LHCN-M2 (cell line): ENCODE measurements at places on chromosomes 11 and 22. TPM values are rescaled to one million over a fixed set of nuclear protein-coding genes. Genes with fewer than 3 reads are reported as not detected.

DNA sequence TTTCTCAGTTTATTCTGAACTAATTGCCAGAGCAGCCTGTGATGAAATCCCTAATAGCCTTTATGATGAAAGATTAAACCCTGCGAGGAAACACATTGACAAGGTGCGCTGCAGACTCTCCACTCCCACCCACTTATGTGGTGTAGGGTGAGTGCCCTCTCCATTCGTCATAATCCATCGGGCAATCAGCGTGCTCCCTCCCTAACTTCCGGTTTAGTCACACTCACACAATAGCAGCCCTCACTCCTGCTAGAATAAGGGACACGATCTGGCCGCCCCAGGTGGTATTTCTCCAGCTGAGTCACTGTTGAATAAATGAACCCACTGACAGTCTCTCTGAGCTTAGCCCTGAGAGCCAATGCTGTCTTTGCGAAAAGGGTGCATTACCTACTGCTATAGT lies 188.3 kb downstream of the OPCML start:
- DNase-seq = no peak

The RPS6KA4 gene
- total RNA-seq = 56.2 and 64.1 TPM in 2 replicates

DNA sequence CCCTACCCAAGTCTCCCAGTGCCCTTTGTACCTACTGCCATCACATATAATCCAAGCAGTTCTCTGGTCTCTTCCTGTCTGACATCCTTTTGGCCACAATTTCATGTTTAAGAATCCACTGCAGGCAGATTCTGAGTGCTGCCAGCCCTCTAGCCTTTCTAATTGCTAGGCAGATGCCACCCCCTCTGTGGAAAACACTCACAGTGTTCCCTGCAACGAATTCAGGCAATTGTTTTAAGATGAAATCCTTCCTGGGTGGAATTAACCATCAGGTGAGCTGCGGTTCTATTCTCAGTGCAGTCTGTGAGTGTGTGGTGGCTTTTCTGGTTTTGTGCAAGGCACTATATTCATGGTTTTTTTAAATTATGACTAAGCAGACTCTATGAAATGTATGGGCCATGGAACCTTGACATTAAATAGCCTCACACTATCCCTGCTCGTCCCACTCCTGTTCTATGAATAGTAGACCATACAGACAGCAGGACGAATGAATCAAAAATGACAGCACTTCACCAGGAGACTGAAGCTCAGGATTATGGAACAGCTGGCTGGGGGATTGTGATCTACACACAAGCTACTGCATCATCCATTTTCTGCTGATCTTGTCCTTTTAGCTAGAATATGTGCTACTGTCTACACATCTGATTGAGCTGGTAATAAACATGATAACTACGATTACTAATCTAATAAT lies 29.8 kb upstream of the BMAL1 start:
- DNase-seq = no peak

- DNase-seq = no peak
Observed at GRCh38 chr22:37449331-37450001, 22.2 kb upstream of the ELFN2 start.

DNA sequence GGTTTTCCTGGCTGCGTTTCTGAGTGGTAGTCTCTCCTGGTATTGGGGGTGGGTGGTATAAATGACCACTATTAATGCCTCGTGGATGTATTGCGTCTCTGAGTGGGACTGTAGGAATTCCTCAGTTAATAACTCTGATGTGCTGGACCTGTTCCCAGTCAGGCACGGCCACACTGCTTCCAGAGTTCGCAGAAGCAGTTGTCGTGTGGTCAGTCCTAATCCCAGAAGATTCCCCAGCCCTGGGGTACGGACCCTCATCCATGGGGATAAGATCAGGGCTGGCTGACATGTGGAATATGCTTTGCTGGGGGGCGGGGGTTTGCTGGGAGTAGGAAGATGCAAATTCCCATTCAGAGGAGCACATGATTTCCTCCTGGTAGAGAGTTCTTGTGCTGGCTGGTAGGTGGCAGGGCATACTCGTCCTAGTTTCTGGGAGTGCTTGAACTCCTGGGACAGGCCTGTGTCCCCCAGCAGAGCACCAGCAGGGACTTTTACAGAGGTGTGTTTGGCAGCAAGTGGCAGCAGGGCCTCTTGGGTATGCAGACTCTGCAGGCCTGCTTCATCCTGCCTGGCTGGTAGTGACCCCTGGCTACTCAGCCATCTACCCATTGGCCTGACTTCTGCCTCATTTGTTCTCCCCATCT lies 157.4 kb downstream of the NAV2 start:
- DNase-seq = peak; percentile 17

GRCh38 chr11:44600839-44601383 lies 35.4 kb downstream of the CD82 start:
- peak; percentile 96 for DNase-seq

- DNase-seq = no peak
Observed at GRCh38 chr22:43308060-43308830, 34.9 kb downstream of the SCUBE1 start.

DNA sequence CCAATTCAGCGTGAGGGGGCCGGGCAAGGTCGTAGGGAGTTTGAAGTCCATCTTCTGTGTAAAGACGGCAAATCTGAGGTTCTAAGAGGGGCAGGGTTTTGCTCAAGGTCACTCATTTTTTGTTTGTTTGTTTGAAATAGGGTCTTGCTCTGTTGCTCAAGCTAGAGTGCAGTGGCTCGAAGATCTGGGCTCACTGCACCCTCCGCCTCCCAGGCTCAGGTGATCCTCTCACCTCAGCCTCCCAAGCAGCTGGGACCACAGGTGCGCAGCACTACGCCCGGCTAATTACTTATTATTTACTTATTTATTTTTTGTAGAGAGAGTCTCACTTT lies 355 bp upstream of the AP1B1 start:
- DNase-seq = no peak

DNA sequence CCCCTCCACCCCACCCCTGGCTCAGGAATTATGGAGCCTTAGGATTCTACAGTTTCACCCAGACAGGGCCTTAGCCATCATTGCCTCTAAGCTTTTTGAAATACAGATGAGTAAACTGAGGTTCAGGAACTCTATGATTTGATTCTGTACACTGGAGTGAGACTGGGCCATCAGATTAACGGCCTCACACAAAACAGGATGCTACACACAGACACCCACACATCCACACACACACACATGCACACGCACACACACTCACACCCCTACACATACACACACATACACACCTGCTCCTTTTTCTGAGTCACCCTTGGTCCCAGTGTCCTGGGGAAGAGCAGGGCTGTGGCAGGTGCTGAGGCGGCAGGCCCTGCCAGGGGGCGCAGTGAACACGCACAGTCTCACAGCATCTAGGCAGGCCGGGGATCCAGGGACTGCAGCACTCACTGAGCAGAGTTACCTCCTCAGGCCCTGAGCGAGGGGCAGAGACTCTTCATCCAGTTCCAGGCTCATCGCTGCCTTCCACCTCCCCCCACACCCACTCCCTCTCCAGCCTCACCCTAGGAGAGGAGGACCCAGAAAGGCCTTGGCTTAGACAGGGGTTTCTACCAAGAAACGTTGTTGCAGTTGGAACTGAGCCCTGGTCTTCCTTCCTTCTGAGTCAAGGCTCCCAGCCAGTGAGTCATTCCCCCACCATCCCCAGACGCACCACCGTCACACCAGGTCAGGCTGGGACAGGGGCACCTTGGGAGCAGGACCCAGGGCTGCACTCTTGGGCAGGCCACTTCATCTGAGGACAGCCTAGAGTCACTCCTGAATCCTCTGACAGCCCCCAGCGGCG lies 89.8 kb upstream of the PARVA start:
- DNase-seq = peak; percentile 96

- no peak for DNase-seq
Observed at GRCh38 chr11:40170078-40170477, 1289.4 kb downstream of the LRRC4C start.

DNA sequence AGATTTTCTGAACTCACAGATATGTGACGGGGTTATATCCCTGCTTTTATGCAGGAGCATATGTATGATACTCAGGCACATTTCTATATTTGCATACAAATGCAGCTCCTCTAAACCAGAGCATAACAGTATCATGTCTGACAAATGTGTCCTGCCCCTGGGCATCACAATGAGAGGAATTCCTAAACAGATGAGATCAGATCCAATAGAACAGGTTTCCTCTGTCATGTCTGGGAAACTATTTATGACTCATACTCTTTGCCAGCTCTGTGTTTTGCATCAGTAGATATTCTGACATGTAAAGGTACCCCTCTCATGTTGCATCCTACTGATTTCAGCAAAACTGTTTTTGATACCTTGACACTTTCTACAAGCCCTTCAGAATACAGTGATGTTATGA lies 29.4 kb downstream of the SYT9 start:
- no peak for DNase-seq

The TXN2 gene
- 34.4 and 38.9 TPM in 2 replicates for total RNA-seq

The RIMBP3B gene
- 0.64 and 0.98 TPM in 2 replicates for total RNA-seq

DNA sequence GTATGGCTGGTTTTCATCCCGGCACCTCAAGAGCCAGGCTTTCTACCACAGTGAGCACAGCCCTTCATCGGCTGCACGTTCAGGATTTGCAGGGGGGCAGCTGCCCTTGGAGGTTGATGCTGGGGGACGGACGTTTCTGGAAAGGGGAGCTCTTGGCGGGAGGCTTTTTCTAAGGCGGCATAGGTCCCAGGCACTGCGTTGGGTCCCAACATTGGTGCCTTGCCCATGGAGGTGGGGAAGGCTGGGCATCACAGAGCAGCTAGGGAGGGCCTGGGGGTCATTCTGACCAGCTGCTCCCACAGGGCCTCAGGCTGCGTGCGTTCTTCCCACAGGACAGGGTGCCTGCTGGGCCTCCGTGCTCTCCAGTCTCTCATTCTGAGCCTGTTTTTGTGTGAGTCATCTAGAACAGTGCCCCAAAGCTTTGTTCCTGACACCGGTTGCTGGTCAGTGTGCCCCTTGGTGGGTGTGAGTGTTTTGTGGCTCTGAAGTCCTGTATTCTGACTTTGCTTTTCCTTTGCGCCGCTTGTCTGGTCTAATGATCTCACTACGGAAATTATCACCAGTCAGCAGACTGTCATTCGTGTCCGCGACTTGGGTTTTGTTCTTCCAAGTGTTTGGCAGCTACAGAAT lies 275.9 kb downstream of the TBC1D22A start:
- DNase-seq = no peak

The PLEKHA7 gene
- 0.13 and 0.29 TPM in 2 replicates for total RNA-seq

The C11orf16 gene
- total RNA-seq = not detected in 2 replicates

DNA sequence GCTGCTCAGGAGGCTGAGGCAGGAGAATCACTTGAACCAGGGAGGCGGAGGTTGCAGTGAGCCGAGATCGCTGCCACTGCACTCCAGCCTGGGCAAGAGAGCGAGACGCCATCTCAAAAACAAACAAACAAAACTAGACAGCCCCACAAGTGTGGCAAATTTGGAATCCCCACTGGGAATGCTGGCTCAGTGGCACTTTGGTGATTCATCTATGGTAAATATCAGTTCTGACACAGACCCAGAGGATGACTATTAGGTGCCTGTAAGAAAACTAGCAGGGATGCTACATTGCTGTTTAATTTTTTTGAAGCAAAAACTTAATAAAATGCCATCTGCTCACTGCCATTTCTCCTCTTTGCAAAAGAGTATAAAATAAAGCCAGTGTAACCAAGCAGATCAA lies 107.9 kb downstream of the NAT10 start:
- DNase-seq = no peak

DNA sequence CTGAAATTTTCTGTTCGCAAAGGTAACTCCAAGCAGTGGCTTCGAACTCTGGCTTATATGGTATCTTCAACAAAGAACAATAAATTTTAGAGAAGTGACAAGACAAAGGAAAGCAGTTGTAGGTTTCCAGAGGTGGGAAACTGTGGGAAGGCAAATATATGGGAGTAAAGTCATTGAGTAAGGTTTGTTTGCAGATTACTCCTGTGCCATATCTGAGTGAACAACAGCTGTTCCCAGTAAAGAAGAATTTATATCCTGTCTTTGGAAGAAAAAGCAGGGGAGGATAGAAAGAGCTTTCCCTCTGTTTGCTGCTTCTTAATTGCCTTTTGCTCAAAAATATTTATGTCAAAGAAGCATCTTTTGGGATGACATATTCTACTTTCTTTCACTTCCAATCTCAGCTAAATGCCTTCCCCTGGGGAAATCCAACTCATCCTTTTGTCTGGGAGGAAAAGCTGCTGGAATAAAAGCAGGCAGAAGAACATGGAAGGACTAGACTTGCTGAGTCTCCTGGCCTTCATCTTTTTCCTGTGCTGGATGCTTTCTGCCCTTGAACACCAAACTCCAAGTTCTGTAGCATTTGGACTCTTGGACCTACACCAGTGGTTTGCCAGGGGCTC lies 10.4 kb upstream of the RCN1 start:
- DNase-seq = peak; percentile 52

GRCh38 chr11:44877571-44878497 lies 72.8 kb downstream of the TP53I11 start:
- DNase-seq = no peak

The ARHGAP8 gene
- total RNA-seq = not detected in 2 replicates

DNA sequence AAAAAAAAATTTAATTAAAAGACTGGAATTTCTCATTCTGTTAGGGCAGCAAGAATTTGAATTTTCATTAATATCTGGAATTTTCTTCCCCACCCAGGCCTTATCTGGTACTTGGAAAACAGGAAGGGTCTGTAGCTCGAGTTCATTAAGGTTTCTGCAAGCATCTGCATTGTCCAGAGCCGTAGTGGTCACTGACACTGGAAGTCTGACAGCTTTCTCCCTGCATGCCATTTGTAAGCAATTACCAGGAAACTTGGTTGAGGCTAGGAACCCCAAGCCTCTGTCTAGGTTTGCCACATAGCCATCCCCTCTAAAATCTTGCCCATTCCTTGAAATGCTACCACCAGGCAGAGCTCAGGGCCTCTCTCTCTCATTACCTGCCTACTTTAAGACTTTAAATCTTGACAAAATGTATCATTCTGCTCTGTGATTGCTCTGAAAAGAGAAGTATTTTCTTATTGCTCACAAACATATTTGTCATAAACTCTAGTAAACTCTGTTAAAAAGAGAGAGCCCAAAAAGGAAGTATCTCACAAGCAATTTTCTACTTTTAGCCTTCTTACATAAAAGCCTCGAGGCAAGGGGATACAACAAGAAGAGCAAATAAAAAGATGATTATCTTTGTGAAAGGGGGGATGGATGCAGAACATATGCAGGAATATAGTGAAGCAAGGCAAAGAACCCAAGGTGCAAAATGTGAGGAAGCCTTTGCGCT lies 5.5 kb upstream of the PGM2L1 start:
- no peak for DNase-seq

GRCh38 chr11:10415817-10416392 lies 39.2 kb upstream of the AMPD3 start:
- DNase-seq = no peak

The OR8U1 gene
- not detected in 2 replicates for total RNA-seq

- DNase-seq = peak; percentile 32
Observed at GRCh38 chr11:122803306-122803705, 35.0 kb upstream of the CRTAM start.

GRCh38 chr11:70557742-70558485 lies 159.6 kb downstream of the CTTN start:
- DNase-seq = peak; percentile 1
